ENCODE measurements at places on chromosomes 13 and 19.
A peak's percentile ranks its signal among the peaks of the same experiment; 100 is the strongest.

- peak; percentile 30 for DNase-seq
Observed at GRCh38 chr19:18832306-18833140, 764 bp downstream of the UPF1 start.

GRCh38 chr13:98835156-98835555 lies 82.7 kb upstream of the SLC15A1 start:
- DNase-seq = no peak

DNA sequence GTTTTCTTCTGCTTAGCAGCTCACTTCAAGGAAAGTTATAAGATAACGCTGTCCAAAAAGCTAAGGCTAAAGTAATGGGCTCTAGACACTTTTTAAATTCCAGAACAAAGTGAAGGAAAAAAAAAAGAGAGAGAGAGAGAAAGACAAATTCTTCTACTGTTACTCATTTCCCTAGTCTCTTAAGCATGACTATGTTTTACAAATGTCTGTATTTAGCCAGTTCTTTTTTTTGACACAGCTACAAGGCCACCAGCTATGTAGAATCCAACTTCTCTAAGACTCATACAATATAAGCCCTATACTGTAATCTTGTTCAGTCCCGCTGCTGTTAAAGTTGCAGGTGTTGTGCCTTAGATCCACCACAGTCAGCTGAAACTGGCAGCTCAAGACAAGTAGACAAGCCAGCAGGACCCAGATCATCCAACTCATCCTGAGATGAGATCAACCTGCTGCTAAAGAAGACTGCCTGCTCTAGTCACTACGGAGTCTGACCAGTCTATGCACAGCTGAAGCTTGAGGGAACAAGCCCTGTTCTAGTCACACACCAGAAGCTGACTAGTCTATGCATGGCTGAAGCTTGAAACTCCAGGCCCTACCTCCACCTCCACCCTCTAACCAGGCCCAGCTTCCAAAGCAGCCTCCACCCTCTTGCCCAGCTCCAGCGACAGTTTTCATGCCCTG lies 10.3 kb upstream of the ZNF83 start:
- peak; percentile 55 for DNase-seq

GRCh38 chr19:40174092-40174491 lies 17.1 kb upstream of the MAP3K10 start:
- no peak for DNase-seq

- no peak for DNase-seq
Observed at GRCh38 chr13:81172603-81173002, 831.7 kb upstream of the SPRY2 start.

- no peak for DNase-seq
Observed at GRCh38 chr13:91773591-91774227, 375.3 kb downstream of the GPC5 start.

- DNase-seq = no peak
Observed at GRCh38 chr19:7874076-7874896, at the start of gene PRR36. Gene PRR36, minus strand, starts transcription at chr19:7874390. Its CDS starts 701 bp downstream, at chr19:7873689.

GRCh38 chr13:113358653-113359190 lies 5.2 kb downstream of the GRTP1 start:
- DNase-seq = no peak

DNA sequence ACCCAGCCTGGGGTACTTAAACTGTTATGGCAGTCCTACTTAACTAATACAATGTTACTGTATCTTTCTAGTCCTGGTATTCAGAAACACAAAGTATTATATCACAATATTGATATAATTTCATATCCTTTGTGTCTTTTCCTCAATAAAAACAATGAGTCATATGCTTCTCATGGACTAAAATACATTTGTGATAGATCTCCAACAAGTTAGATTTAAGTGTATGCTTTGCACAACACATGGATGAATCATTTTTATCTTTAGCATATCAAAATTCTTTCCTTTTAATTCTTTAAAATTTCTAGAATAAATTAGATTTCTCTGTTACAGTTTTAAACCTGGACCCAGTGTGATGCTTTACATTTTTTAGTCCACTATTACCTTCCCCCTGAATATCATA lies 1357.8 kb upstream of the ATXN8OS start:
- DNase-seq = no peak

DNA sequence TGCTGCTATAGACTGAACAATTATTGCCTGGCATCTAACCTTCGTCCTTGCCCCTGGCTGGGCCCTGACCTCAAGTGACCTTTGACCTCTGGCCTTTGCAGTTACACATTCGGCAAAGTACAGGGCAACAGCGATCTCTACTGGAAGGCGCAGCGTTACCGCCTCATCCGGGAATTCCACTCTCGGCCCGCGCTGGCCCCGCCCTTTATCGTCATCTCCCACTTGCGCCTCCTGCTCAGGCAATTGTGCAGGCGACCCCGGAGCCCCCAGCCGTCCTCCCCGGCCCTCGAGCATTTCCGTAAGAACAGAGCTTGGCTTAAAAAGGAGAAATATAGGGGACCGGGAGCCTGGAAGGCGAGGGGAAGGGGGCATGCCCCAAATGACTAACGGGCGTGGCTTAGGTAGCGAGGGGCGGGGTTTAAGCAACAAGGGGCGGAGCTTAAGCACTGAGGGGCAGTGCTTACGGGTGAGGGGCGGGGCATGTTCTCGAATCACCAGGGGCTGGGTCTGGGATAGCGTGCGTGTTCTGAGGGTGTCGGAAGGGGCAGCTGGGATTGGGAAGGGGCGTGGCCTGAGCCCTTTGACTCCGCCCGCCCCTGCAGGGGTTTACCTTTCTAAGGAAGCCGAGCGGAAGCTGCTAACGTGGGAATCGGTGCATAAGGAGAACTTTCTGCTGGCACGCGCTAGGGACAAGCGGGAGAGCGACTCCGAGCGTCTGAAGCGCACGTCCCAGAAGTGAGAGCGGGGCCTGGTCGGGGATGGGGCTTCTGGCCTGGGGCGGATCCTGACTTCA lies 52.7 kb downstream of the TRPM4 start:
- DNase-seq = peak; percentile 29

DNA sequence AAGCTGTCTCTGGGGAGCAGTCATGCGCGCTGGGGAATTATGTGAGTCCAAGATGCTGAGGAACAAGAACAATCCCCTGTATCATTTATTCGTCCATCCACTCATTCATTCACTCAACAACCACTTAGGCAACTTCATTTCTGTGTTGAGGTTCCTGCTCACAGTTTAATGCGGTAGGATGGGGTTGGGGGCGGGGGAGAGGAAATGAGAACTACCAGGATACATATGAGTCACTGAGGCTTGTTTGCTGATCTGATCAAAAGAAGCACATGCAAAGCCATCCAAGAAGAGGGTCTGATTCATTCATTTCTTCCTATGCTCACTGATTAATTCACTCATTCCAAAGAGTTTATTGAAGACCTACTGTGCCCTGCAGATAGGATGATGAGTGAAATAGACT lies 20.9 kb downstream of the ZNF536 start:
- no peak for DNase-seq

GRCh38 chr13:45398877-45399276 lies 19.3 kb downstream of the SLC25A30 start:
- no peak for DNase-seq

DNA sequence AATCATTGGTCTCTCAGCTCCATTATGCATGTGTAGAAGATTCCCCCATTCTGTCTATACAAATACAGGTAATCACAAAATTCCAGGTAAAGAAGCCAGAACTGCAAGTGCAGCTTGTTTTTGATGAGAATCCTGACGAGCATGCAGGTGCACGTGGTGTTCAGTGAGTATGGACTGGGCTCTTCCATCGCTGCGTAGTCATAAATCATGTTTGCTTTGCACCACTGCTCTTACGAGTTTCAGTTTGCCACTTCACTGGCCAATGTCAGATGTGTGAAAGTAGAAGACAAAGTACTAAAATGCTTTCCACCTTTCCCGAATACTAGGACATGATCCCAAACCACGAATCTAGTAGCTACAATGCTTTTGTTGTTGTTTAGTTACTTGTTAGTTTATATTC lies 390.7 kb downstream of the LIG4 start:
- DNase-seq = no peak

GRCh38 chr13:106911627-106912026 lies 343.7 kb upstream of the ARGLU1 start:
- no peak for DNase-seq

DNA sequence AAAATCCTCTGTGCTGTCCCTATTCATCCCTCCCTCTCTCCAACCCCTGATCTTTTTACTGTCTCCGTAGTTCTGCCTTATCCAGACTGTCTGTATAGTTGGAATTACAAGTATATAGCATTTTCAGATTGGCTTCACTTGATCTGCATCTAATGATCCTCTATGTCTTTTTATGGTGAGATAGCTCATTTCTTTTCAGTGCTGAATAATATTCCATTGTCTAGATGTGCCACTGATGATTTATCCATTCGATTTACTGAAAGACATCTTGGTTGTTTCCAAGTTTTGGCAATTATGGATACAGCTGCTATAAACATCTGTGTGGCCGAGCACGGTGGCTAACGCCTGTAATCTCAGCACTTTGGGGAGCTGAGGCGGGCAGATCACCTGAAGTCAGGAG lies 19.1 kb downstream of the IRGC start:
- DNase-seq = no peak

GRCh38 chr19:55529636-55530234 lies 7.2 kb downstream of the SBK2 start:
- no peak for DNase-seq

DNA sequence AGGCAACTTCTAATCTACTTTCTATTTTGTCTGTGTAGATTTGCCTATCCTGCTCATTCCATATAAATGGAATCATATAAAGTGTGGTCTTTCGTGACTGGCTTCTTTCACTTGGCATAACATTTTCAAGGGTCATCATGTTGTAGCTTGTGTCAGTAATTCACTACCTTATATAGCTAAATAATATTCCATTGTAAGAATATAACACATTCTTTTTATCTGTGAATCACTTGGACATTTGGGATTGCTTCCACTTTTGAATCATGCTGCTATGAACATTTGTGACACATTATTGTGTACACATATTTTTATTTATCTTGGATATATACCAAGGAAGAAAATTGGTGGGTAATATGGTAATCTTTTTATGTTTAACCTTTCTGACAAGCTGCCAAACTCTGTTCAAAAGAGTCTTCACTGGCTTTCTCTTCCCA lies 89.0 kb upstream of the CSNK1A1L start:
- peak; percentile 96 for DNase-seq

DNA sequence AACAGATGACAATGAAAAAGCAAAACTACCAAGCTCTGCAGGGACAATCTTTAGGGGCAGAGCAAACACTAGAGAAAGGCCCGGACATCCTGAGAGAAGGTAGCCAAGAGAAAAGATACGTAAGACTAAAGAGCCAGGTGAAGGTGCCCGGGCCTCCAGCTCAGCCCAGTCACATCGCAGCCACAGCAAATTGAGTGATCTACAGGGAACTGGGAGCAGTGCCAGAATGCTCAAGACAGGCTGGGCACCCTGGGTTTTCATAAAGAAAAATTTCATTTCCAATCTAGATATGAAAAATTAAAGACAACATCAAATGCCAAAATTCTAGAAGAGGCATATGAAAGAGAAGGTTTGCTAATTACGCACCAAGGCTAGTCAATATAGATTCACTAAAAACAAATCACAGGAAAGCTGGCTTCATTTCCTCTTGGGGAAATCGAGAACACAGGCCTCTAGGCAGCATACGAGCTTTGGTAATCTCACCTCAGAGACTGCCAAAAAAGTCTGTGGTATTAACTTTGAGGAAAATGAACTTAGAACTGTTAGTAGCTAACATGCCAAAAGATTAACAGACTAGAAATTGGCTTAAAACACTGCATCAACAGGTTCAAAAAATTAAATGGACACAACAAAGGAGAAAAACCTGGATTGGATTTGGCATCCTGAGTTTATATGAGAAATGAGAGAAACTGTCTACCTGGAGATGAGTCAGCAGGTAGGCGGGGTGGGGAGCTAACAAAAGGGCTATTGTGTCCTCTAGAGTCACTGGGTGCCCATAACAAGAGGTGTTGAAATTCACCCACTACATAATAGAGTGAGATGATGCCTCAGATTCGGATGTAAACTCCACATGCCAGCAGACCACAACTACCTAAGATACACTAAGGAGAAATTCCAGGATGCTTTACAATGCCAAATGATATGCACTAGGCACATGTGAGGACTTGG lies 6.6 kb downstream of the ANKRD10 start:
- DNase-seq = peak; percentile 51

DNA sequence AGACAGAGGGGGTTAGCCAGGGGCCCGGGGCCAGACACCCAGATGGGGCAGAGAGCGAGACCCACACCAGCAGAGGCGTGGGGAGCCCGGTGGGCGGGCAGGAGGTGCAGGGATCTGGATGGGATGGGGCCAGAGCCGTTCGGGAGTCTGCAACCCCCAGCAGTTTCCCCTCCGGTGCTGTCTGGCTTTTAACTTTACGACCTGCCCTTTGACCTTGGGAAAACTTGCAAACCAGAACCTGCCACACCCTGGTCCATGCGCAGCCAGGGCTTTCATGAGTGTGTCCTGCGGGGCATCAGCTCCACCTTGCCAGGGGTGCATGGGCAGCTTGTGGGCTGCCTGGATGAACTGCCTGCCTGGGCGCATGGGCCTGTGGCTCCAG lies 9.8 kb downstream of the JOSD2 start:
- no peak for DNase-seq

- DNase-seq = no peak
Observed at GRCh38 chr13:37085606-37086005, 19.9 kb downstream of the CSNK1A1L start.

DNA sequence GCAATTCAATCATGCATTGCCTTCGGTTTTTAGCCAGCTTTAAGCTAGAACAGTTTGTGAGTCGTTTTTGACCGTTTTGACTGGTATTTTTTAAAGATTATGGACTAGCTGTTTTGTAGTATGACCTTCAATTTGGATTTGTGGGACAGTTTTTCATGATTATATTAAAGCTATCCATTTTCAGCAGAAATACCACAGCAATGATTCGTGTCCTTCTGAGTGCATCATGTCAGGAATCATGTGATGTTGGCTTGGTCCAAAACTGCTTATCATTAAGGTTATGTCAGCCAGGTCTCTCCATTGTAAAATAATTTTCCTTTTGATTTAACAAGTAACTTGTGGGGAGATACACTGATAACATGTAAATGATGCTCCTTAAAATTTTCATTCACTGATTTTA lies 229.0 kb downstream of the POSTN start:
- peak; percentile 49 for DNase-seq

DNA sequence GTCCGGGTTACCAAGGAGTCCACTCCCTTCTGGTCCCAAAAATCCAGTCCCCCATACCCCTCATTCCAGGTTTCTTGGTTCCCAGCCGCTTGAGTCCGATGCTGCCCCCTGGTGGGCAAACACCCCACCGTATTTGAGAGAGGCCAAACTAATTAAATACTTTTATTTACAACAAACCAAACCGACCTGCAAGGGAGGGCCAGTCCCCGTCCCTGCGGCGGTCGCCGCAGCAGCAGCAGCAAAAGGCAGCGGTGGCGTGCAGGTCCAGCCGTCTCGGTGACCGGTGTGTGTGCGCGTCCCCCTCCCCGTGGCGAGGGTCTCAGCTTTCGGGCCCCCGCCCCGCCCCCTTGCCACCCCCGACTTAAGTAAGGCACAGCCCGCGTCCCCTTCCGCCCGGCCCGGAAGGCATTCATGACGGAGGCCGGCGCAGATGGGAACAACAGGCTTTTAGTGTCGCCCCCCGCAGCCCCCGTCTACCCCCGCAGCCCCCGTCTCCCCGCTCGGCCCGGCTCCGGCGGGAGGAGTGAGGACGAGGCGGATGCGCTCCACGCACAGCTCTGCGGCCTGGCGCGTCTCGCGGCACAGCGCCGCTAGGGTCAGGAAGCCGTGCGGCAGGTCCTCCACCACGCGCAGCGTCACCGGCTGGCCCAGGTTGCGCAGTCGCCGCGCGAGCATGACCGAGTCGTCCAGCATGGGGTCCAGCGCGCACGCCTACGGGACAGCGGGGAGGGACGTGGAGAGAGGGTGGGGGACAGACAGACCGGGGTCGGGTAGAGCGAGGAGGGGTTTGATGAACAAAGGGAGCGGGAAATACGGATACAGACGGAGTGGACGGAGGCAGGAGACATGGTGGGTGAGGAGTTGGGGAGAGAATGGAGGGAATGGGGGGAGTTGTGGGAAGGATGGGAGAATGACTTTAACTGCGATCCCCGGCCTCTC lies 11.5 kb upstream of the CNFN start:
- DNase-seq = peak; percentile 84

Measured in cardiac fibroblast (primary cell).